ENCODE measurements at places on chromosomes 4 and X.

DNA sequence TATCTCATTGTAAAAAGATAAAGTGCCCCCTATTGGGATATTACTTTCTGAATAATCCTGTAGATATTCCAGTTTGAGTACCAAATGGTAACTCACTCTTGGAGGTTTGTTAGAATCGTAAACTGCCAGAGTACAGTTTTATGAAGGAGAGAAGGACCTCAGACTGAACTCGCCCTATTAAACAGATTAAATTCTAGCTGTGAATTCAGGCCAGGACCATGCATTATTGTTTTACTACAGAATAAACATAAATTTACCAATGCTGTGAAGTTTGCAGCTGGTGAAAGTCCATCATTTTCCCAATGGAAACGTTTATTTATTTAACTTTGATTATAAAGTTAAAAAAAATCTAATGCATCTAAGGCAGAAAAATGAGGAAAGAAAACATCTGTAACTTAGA lies 20.2 kb upstream of the PRDM5 start:
- no peaks in the 10 kb centered on the region for H3K27me3 ChIP-seq
- DNase-seq: no peak
- no peaks in the 10 kb centered on the region for H3K36me3 ChIP-seq
- H3K4me3 ChIP-seq: no peak overlapping the region

DNA sequence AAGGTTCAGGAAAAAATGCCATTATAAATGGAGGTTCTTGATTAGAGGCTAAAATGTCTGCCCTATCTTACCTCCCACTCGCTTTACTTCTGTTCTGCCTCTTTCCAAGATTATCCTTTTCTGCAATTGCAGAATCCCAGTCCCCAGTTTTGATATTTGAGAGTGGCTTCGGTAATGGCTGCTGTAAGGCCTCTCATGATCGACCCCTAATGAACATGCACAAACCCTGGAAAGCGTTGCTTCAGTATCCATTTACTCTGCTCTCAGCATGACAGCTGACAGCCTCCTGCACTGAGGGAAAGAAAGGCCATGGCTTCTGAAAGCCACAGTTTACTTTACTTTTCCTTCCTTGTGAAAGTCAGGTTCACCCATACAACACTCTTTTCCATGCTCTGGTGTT lies 325.4 kb upstream of the GALNT7 start:
- no peak overlapping the region for H3K27ac ChIP-seq
- no peak overlapping the region for H3K4me3 ChIP-seq
- H3K4me1 ChIP-seq: 0 out of 2 replicates have a peak, but pooled peaks cover under 1% of the 10 kb centered on the region
- no peaks in the 10 kb centered on the region for H3K36me3 ChIP-seq
- H3K27me3 ChIP-seq: no peaks in the 10 kb centered on the region
- DNase-seq: no peak

DNA sequence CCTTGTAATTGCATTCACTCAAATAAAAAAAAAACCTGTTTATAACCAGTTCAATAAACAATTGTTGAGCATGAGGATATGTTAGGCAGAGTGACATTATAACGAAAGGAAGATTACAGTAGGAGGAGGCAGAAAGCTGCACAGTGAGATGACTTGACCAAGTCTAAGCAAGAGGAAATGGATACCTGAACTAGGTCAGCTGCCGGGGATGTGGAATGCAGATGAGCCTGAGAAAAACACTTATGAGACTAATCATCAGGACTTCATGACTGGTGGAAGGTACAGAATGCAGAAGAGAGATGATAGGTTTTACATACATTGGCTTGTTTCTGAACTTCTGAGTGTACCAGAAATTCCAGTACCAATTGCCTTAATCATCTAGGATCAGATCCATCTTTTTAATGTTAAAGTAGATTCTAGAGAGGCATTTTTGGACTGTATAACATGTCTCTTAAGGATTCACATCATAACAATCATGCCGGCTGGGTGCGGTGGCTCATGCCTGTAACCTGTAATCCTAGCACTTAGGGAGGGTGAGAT lies 208.1 kb upstream of the PPP3CA start:
- no peaks in the 10 kb centered on the region for H3K27me3 ChIP-seq
- no peaks in the 10 kb centered on the region for H3K4me1 ChIP-seq
- no peaks in the 10 kb centered on the region for H3K36me3 ChIP-seq
- DNase-seq: no peak
- no peak overlapping the region for H3K4me3 ChIP-seq

DNA sequence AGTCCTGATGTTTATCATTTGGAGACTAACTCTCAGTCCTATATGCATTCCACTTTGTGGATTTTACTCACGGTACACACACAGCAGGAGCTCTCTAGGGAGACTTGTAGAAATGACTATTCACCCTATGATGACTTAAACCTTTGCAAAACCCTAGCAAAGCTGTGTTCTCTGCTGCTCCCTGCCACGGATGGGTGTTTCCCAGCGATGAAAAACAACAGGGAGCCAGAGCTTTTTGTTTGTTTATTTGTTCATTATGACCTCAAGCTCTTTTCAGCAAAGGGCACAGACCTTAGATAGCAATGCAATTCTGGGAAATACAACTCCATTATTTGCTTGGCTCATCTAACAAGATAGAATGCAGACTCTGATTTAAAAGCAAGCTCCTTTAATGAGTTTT lies 156.6 kb downstream of the GRIA3 start:
- DNase-seq: no peak
- no peaks in the 10 kb centered on the region for H3K4me1 ChIP-seq
- H3K4me3 ChIP-seq: no peak overlapping the region

DNA sequence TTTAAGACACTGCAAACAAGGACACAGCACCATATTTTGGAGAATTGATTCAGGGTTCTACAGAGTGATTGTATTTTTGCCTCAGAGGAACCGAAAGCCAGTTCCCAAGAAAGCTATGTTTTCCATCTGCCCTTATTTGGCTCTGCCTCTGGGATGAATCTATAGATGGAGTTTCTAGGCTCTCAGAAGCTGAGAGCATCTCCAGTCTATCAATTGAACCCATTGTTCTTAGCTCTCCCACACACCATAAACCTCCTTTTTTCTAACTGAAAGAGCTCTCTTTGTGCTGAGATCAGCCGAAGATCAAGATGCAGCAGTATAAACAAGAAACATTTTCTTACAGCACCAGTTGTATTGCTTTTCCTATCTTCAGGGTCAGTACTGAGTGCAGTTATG lies 16.9 kb downstream of the PLP1 start:
- peaks cover 4% of the 10 kb centered on the region for H3K36me3 ChIP-seq
- no peaks in the 10 kb centered on the region for H3K27me3 ChIP-seq
- no peak overlapping the region for H3K4me3 ChIP-seq
- H3K27ac ChIP-seq: no peak overlapping the region
- no peak for DNase-seq
- no peaks in the 10 kb centered on the region for H3K4me1 ChIP-seq

DNA sequence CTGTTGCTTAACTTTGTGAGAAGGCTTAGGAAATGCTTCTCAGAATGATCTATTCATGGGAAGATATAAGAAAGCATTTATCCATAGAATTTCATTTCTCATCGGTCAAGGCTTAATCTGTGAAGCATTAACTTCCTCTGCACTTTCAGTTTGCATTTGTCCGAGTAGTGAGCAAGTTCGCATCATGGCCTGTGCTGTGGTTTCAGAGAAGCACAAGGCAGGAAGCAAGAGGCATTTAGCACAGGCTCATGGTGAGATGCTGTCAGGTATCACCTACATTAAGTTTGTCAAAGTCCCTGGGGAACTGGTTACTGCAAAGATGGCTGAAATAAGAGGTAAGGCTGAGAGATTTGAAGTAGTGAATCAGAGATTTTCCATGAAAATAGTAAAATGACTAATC lies 244.9 kb downstream of the NAP1L3 start:
- DNase-seq: no peak
- H3K4me3 ChIP-seq: no peak overlapping the region
- no peaks in the 10 kb centered on the region for H3K4me1 ChIP-seq
- H3K27me3 ChIP-seq: no peaks in the 10 kb centered on the region
- no peak overlapping the region for H3K27ac ChIP-seq

DNA sequence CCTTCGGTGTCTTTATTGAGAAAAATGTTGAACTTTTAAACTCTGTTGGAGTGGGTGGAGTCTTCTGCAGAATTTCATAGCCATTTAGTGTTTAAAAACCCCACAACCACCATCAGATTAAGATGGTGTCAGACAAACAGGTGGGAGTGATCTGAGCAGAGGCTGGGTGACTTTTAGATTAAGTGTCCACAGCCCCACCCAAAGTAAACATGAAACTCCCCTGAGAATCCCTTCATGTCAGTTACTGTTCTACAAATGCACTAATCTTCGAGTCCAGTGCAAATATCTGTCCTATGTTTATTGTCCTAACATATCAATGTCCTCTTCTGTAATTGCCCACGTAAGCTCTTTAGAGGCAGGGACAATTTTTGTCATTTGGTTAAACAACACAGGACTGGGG lies 175.6 kb upstream of the RBPJ start:
- H3K4me1 ChIP-seq: no peaks in the 10 kb centered on the region
- no peak overlapping the region for H3K27ac ChIP-seq
- H3K4me3 ChIP-seq: no peak overlapping the region
- no peaks in the 10 kb centered on the region for H3K36me3 ChIP-seq
- DNase-seq: no peak

DNA sequence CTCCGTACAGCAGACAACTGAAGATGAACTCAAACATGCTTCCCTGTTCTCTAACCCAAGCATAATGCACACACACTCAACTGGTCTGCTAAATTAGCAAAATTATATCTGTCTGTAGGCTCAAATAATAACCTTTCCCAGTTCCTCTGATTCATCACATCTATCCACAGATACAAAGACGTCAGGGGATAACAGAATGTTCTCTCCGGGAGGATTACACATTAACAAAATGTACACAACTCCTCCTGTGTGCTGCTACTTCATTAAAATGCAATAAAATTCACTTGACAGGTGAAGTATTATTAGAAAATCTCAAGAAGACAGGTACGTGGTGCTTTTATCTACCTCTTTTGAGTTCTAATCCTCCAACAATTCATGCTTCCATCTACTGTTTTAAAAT lies 57.4 kb downstream of the FAT1 start:
- H3K4me1 ChIP-seq: peaks cover 16% of the 10 kb centered on the region
- H3K36me3 ChIP-seq: peaks cover 12% of the 10 kb centered on the region
- DNase-seq: no peak
- H3K4me3 ChIP-seq: no peak overlapping the region
- peaks cover 1% of the 10 kb centered on the region for H3K27me3 ChIP-seq
- no peak overlapping the region for H3K27ac ChIP-seq

DNA sequence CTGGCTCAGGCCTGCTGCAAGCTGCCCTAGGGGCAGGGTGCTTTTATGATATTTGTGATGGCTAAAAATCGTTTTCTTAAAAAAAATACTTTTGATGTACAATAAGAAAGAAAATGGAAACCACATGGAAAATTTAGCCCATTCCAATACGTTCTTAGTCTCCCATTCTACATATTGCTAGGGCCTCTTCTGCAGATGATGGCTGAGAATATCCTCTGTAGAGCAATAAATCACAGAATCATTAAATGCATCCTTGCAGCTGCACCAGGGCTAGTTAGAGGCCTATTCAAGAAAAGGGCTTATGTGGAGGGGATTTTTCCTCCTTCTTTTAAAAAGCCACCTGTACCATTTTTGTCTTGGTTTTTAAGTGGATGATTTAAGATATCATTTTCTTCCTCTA lies 97.6 kb upstream of the C1GALT1C1 start:
- H3K27ac ChIP-seq: no peak overlapping the region
- no peaks in the 10 kb centered on the region for H3K27me3 ChIP-seq
- H3K36me3 ChIP-seq: no peaks in the 10 kb centered on the region

GRCh38 chr4:126906466-126906865 lies 726.3 kb upstream of the INTU start:
- H3K27ac ChIP-seq: no peak overlapping the region
- no peaks in the 10 kb centered on the region for H3K36me3 ChIP-seq

- no peaks in the 10 kb centered on the region for H3K27me3 ChIP-seq
- H3K4me3 ChIP-seq: no peak overlapping the region
- H3K4me1 ChIP-seq: peaks cover 3% of the 10 kb centered on the region
- H3K36me3 ChIP-seq: no peaks in the 10 kb centered on the region
- H3K27ac ChIP-seq: no peak overlapping the region
- DNase-seq: no peak
These were observed 58.9 kb downstream of the CHIC2 start for GRCh38 chr4:54005475-54005874.

GRCh38 chr4:17280261-17281018 lies 231.4 kb downstream of the QDPR start:
- H3K27ac ChIP-seq: no peak overlapping the region
- no peaks in the 10 kb centered on the region for H3K27me3 ChIP-seq
- H3K4me1 ChIP-seq: no peaks in the 10 kb centered on the region
- H3K36me3 ChIP-seq: no peaks in the 10 kb centered on the region
- no peak for DNase-seq
- no peak overlapping the region for H3K4me3 ChIP-seq

GRCh38 chr4:168883513-168883912 lies 126.5 kb downstream of the CBR4 start:
- no peaks in the 10 kb centered on the region for H3K36me3 ChIP-seq
- no peaks in the 10 kb centered on the region for H3K4me1 ChIP-seq
- H3K4me3 ChIP-seq: no peak overlapping the region
- no peak overlapping the region for H3K27ac ChIP-seq

GRCh38 chrX:51894697-51895336 lies 1.4 kb downstream of the MAGED1 start:
- no peaks in the 10 kb centered on the region for H3K4me1 ChIP-seq
- no peak overlapping the region for H3K27ac ChIP-seq
- no peak for DNase-seq
- peak overlapping the region; percentile 69 for H3K4me3 ChIP-seq
- H3K36me3 ChIP-seq: peaks cover 6% of the 10 kb centered on the region

GRCh38 chr4:157304769-157305168 lies 84.2 kb downstream of the GRIA2 start:
- no peaks in the 10 kb centered on the region for H3K27me3 ChIP-seq
- no peaks in the 10 kb centered on the region for H3K4me1 ChIP-seq
- H3K36me3 ChIP-seq: no peaks in the 10 kb centered on the region
- DNase-seq: no peak
- H3K4me3 ChIP-seq: no peak overlapping the region
- no peak overlapping the region for H3K27ac ChIP-seq

DNA sequence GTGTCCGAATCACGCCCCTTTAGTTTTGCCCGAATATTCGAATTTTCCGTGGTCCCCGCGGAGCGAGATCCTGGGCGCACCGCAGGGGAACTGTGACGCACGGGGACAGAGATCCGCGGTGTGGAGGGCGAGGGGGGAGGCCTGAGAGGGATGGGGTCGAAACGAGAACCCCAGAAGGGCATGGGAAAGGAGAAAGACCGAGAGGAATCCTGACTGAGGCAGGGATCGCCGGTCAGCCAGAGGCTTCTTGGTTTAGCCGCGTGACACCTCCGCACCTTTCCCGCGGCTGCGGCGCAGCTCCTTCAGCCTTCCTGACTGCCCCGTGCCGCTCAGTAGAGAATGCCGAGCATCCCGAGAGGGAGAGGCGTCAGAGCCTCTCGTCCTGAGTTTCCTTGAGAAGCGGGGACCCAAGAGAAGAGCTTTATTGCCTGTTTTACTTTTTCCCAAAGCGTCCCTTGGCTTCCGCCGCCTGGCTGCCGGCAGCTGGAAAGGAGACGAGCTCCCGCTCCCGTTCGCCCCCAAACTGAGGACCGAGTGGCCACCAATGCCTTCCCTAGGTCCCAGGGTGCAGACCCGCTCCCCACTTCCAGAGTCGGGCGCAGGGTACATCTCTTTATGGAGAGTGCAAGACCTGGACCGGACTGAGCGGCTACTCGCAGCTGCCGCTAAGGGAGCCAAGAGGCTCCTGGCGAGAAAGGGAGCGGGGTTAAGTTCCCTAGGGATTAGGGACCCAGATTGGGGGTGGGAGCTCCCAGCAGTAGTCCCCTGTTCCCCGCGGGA lies 911 bp upstream of the GPR50 start:
- H3K27me3 ChIP-seq: peaks cover 31% of the 10 kb centered on the region
- DNase-seq: no peak
- no peak overlapping the region for H3K27ac ChIP-seq
- H3K4me3 ChIP-seq: peak overlapping the region; percentile 66
